Activated B cell treated with CpG ODN at 0.5 μM for 24 hours (primary cell): ENCODE measurements at places on chromosomes 3 and 15. TPM values are rescaled to one million over a fixed set of nuclear protein-coding genes. Genes with fewer than 3 reads are reported as not detected.

CADM2 gene
- not detected in 2 replicates for total RNA-seq

MAPK6 gene
- 16.1 and 16.2 TPM in 2 replicates for total RNA-seq

SQOR gene
- 39.2 and 44.9 TPM in 2 replicates for total RNA-seq

P2RY1 gene
- total RNA-seq, result 0.20 TPM in 2 replicates

CASR gene
- 0.02 TPM in 1 of 2 replicates, not detected in the other for total RNA-seq

DNA sequence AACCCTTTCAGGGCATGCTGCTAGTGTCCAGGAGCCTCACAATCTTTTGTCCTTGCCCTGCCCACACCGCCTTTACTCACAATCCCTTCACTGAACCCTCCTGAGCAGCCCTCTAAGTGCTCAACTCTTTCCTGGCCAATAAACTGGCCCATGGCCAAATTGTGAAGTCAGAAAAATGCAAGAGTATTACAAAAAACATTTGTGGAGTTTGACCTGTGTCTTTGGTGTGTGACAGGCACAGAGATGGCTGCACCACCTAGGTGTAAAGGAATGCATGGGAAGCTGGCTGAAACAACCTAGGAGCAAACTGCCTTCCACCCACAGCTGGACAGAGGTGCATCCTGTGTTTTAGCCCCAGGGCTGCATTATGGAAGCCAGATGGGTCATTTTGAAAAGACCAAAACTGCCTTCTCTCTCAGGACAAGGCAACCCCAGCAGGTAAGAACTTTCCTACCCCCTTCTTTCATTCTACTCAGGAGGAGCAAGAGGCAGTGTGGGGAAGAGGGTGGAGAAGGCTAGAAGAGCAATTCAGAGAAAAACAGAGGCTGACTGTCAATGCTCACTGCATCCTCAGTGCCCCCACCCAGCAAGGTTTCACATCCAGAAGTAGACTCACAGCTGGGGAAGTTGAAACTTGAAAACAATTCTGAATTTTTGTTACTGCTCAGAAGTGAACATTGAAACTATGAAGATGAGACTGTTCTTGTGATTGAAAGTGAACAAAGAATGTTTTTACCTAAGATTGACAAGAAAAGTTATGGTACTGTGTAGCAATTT lies 78.6 kb downstream of the TRIM42 start:
- H3K27ac ChIP-seq, result no peak overlapping the region
- no peaks in the 10 kb centered on the region for H3K27me3 ChIP-seq
- H3K4me1 ChIP-seq, result peaks cover 53% of the 10 kb centered on the region
- DNase-seq, result no peak
- no peaks in the 10 kb centered on the region for H3K36me3 ChIP-seq

GRCh38 chr3:117303443-117303842 lies 593.9 kb downstream of the TUSC7 start:
- H3K27me3 ChIP-seq, result no peaks in the 10 kb centered on the region
- no peaks in the 10 kb centered on the region for H3K4me1 ChIP-seq
- no peak overlapping the region for H3K27ac ChIP-seq
- no peaks in the 10 kb centered on the region for H3K36me3 ChIP-seq
- no peak overlapping the region for H3K4me3 ChIP-seq

- no peaks in the 10 kb centered on the region for H3K27me3 ChIP-seq
- DNase-seq, result no peak
- H3K4me1 ChIP-seq, result no peaks in the 10 kb centered on the region
- no peak overlapping the region for H3K4me3 ChIP-seq
- H3K27ac ChIP-seq, result no peak overlapping the region
Measured at GRCh38 chr3:61532739-61533500, 28.5 kb upstream of the PTPRG start.

GRCh38 chr15:97840501-97840900 lies 120.0 kb upstream of the ARRDC4 start:
- no peak overlapping the region for H3K27ac ChIP-seq
- H3K4me3 ChIP-seq, result no peak overlapping the region
- peaks cover 4% of the 10 kb centered on the region for H3K4me1 ChIP-seq
- no peaks in the 10 kb centered on the region for H3K36me3 ChIP-seq

GRCh38 chr15:63492541-63493077 lies 11.8 kb upstream of the USP3 start:
- no peak for DNase-seq
- no peaks in the 10 kb centered on the region for H3K36me3 ChIP-seq
- peak overlapping the region; percentile 73 for H3K27ac ChIP-seq
- no peaks in the 10 kb centered on the region for H3K27me3 ChIP-seq

- H3K27me3 ChIP-seq, result no peaks in the 10 kb centered on the region
- H3K27ac ChIP-seq, result no peak overlapping the region
- no peak for DNase-seq
- H3K36me3 ChIP-seq, result peaks cover 21% of the 10 kb centered on the region
Measured at GRCh38 chr3:52047295-52047960, 8.9 kb downstream of the DUSP7 start.

- H3K27ac ChIP-seq, result no peak overlapping the region
- H3K27me3 ChIP-seq, result no peaks in the 10 kb centered on the region
- H3K36me3 ChIP-seq, result peaks cover 71% of the 10 kb centered on the region
- peaks cover 5% of the 10 kb centered on the region for H3K4me1 ChIP-seq
- DNase-seq, result no peak
Measured at GRCh38 chr3:20096135-20096685, 56.0 kb downstream of the KAT2B start.

- H3K4me1 ChIP-seq, result peaks cover 35% of the 10 kb centered on the region
- no peak for DNase-seq
- no peak overlapping the region for H3K4me3 ChIP-seq
Measured at GRCh38 chr3:71587958-71588357, 4.4 kb upstream of the FOXP1 start.
